ENCODE measurements at places on chromosomes 3 and 15.

DNA sequence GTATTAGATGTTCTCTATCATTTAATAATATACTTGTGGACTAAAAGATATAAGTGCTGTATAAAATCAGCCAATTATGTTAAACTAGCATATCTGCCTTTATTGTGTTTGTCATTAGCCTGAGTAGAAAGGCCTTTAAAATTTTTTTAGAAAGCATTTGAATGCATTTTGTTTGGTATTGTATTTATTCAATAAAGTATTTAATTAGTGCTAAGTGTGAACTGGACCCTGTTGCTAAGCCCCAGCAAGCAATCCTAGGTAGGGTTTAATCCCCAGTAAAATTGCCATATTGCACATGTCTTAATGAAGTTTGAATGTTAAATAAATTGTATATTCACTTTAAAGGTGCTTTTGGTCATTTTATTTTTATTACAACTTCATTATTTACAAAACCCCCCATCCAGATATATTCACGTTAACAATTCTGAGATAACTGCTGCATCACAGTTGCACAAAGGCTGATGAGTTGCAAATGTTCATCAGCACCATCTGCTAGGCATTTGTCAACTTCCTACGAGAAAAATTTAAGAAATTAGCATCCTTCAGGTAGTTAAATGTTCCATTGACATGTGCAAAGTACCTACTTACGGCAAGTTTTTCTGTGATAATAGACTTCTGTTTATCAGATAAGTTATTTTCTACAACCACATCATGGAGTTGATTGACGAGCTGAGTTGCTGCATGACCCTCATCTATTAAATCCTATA is 6.3 kb downstream of the EIF4A2 start:
- no peak for DNase-seq

GRCh38 chr15:51185213-51186159 is 90.8 kb upstream of the TNFAIP8L3 start:
- no peak for DNase-seq

DNA sequence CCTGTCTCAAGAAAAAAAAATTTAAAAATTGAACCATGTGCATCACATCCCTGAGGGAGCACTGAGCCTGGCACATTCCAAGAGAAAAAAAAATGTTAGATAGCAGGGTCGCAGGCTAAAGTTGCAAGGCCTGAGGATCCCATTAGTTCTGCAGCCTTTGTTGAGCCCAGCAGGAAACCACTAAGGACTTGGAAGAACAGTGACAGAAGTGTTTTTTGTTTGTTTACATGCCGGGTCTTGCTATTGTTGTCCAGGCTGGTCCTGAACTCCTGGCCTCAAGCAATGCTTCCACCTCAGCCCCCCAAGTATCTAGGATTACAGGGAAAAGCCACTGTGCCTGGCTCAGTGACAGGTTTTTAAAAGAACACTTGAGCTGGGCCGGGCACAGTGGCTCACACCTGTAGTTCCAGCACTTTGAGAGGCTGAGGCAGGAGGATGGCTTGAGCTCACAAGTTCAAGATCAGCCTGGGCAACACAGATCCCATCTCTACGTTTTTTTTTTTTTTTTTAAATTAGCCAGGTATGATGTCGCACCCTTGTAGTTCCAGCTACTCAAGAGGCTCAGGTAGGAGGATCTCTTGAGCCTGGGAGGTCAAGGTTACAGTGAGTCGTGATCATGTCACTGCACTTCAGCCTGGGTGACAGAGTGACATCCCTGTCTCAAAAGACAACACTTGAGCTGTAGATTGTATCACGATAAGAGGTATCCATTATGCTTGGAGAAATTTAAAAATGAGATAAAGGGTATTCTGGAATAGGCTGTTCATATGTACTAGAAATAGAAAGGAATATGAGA is 15.2 kb downstream of the CHAC1 start:
- no peak for DNase-seq

DNA sequence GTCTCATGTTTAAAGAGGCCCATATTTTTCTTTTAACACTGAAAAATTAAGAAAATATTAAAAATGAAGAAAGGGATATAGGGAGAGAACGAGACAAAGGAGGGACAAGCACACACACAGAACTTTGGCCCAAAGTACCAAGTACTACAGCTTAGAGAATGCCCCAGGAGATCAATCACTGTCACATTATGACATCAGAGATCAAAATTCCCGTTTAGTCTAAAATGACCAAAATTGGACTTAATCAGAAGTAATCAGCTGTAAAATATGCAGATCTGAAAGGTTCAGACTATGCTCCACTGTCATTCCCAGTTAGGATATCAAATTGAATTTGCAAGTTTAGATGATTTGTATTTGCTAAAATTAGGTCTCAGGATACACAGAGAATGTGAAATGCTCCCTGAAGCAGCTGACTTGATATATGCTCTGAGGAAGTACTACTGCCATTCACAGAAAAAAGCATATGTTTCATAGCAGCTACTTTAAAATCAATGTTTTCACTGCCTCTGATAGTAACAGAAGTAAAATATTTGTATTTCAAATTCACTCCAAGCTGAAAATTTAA is 123.0 kb downstream of the PEAK1 start:
- no peak for DNase-seq

GRCh38 chr3:45078910-45079522 is 52.9 kb downstream of the CLEC3B start:
- no peak for DNase-seq

DNA sequence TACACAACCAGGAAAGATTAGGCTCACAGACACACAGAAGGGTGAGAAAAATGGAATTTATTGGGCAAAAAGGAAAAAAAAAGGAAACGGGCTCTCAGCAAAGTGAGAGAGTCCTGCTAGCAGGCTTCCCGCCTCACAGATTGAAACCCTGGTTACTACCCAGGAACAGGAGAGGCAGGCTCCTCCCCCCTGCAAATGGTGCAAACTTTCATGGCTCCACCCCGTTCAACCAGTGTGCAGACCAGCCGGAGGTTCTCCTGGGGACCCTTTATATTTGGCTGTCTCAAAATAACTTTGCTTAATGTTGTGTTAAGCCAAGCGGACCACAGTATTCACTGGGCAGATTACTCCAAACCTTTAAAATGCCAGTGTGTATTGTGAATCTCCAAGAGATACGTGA is 40.3 kb downstream of the IL1RAP start:
- DNase-seq = no peak

Data from activated CD8-positive, alpha-beta memory T cell treated with anti-CD3 and anti-CD28 coated beads for 1 hour (primary cell).